ENCODE measurements at places on chromosomes 6 and 20.

DNA sequence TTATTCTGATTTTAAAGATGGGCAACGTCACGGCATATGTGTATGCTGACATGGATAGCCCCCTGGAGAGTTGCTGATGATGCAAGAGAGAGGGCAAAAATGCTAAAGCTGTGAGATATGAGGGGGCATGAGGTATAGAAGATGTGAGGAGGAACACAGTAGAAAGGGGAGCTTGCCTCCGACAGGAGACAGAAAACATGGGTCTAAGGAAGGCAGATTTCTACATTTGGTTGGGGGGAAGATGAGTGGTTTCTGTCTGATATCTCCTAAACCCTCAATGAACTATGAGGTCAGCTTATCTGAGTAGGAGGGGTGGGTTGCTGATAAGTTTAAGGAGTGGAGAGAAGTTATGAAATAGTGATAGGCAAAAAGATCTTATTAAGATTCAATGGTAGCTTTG, 6.0 kb downstream of the RNF24 start:
- no peak overlapping the region for H3K27ac ChIP-seq
- no peak overlapping the region for H3K4me3 ChIP-seq
- H3K36me3 ChIP-seq, result peaks cover 13% of the 10 kb centered on the region
- peaks cover 24% of the 10 kb centered on the region for H3K4me1 ChIP-seq

- H3K27ac ChIP-seq, result no peak overlapping the region
- peaks cover 23% of the 10 kb centered on the region for H3K36me3 ChIP-seq
- H3K4me3 ChIP-seq, result no peak overlapping the region
- no peaks in the 10 kb centered on the region for H3K4me1 ChIP-seq
- DNase-seq, result no peak
Measured at GRCh38 chr6:132780770-132781371, 17.6 kb downstream of the SLC18B1 start.

DNA sequence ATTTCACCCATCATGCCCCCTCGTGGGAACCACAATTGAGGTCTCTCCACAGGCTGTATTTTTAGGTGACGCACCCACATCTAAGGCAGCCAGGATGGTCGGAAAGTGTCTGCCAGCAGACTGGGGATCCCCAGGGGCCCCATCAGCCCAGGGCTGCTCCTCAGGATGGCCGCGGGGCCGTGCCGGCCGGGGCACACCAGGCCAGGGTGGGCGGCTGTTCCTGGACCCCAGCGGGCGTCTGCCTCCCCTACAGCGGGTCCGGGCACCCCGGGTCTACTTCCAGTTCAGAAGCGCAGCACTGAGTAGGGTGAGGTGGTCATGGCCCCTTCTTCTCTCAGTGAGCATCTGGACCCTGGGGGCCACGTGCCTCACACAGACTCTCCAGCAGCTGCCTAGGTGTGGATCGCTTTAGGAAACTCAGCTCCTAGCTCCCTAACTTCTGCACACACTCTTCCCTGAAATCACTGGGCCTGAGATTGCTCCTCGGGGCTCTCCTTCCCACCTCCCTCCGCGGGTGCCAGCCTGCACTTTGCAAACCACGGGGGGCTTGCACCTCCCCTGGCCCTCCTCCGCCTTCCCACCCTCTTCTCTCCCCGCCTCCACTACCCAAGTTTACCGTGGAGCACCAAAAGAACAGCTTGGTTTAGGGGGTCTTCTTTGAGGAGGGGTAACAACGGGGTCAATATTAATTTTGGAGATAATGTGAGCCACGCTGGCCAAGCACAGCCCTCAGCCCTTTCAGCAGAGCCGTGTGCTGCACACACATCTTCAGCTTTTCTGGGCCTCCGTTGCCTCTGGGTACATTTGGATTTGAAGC, 14.2 kb upstream of the FOXC1 start:
- H3K4me3 ChIP-seq, result no peak overlapping the region
- no peak for DNase-seq

- 0 out of 2 replicates have a peak, but pooled peaks cover 6% of the 10 kb centered on the region for H3K27me3 ChIP-seq
- DNase-seq, result no peak
- peaks cover 17% of the 10 kb centered on the region for H3K4me1 ChIP-seq
- no peak overlapping the region for H3K27ac ChIP-seq
Measured at GRCh38 chr6:37517411-37517812, 17.7 kb upstream of the CCDC167 start.
